ENCODE measurements at places on chromosomes 1 and 21.

GRCh38 chr1:9233241-9233941 is 1.2 kb upstream of the H6PD start:
- DNase-seq = no peak

DNA sequence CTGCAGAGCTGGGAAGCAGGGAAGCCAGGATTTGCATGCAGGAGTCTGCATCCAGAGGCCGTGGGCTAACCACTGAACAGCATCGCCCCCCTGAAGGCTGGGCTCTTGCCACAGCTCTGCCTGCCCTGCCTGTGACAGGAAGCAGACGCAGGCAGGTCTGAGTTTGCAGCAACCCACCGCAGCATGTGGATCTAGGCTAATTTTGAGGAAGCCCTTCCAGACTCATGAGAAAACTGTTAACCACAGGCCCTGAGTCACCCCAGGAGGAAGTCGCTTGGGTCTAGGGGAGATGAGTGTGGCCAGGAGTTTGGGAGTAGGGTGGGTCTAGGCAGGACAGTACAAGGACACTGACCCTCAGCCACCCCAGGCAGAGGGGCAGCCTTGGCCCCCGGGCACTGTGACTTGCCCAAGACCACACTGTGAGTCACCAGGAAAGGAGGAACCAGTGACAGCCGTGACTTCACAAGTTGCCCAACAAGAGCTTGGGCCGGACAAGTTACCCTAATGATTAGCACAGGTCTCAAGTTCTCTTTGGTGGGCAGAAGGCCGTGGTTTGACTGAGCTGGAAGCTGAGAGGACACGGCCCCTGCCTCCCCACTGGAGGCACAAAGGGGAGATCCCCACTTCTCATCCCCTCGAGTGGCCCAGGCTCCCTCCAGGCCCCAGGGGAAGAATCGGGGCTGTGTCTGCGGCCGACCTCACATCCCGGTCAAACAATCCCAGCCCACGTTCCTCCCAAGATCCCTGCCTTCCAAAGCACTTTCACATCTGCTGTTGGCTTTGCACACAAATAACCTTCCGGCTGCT is 826 bp downstream of the LAPTM5 start:
- DNase-seq = peak; percentile 70

DNA sequence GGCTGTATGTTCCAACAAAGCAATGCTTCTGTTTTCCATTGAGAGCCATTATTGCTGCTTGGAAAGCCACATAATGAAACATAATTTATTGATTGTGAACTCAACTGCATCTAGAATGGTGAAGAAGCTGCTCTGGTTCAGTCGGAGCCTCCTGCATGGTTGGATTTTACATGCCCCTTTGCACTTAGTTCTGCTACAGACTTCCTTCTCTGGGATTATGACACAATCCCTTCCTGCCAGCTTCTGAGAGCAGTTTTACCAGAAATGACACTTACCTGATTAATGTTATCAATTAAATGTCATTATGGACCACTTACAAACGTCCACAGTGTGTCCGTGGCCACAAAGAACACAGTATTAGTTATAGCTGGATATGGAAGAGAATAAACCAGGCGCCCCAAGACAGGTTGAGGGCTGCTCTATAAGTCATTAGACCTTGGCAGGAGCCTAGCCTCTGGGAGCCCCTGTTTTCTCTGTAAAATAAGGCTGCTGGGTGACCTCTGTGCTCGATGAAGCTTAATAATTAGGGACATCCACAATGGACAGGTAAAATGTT is 7.0 kb upstream of the CD58 start:
- no peak for DNase-seq

DNA sequence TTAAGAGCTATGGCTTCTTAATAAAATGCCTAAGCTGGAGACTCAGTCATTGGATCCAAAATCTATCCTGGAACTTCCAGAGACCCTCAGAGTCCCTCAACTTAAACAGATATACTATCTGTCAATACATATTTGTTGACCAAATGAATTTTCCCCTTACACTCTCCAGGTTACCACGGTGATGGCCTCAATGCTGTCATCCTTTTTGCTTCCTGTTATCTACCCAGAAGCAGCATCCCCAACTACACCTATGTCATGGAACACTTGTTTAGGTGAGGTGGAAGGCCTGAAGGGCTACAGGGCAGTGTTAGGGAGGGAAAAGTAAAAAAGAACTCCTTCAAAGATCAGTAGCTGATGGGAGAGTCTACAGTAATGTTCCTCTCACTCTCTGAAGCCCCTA is 4.4 kb upstream of the C1orf56 start:
- no peak for DNase-seq

GRCh38 chr1:246608616-246609376 is 42.5 kb downstream of the CNST start:
- no peak for DNase-seq

DNA sequence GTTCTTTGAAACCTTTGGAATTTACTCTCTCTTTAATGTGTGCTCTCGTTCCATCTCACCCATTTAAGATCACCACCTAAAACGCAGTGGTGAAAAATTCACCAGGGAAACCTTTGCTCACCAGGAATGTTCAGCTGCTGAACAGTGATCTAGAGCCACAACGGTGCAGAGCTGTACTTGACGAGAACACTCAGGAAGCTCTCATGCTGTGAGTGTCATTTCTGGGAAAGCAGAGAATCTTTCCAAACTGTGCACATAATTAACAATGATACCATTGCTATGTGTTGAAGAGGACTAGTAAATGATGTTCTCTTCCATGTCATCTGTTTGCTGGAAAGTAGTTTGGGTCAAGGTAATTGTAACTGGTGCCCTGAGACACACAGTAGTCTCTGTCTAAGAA is 117.1 kb downstream of the ZZZ3 start:
- no peak for DNase-seq

DNA sequence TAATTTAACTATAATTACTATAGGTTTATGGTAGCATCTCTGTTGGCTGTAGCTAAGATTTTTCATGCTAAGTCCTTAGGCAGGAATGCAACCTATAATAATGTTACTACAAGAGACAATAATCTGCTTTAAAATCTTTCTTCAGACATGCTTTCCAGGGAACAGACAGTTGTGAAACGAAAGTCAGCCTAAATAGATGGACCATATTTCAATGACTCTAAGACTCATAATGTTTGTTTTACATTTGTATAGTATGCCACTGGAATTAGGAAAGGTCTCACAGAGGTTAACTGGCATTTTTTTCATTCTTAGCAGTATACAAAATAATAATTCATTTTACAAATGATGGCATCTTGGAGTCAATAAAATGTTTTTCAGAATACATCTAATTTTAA is 8.1 kb downstream of the RERE start:
- DNase-seq = no peak

DNA sequence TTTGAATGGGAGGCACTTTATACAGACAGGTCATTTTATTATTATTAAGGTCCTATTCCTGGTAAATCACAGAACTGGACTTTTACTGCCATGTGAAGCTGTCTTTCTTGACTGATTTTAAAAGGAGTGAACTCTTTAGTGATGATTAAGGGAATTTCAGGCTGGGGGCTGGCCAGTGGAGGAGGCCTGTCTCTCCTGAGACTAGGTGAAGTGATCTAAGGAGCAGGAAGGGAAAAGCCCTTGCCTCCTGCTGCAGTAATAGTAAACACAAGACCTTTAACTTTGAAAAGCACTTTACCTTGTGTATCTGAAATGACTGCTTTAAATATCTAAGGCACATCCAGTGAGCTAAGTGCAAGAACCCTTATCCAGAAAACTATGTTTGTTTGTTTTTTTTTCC is 118.0 kb upstream of the SPAG17 start:
- no peak for DNase-seq

GRCh38 chr1:168980656-168981055 is 125.8 kb upstream of the ATP1B1 start:
- DNase-seq = no peak

DNA sequence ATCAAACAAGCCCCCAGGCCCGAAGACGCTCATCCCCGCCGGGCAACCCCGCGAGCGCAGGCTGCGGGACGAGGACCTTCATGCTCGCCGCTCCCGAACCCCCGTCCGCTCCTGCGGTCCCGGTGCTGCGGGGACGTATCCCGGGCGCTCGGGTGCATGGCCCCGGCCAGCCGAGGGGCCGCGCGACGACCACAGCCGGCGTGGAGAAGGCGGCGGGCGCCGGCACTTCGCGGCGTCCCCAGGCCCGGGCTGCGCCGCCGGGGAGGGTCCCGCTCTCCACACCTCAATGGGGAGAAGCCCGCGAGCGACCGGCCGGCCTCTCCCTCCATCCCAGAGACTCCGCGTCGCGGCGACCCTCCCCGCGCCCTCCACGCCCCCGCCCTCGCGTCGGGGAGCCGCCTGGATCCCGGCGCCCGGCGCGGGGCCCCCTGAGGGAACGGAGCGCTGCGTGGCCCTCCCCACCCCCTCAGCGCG is 401 bp downstream of the ERRFI1 start:
- no peak for DNase-seq

- no peak for DNase-seq
These were observed 64.8 kb downstream of the ALPL start for GRCh38 chr1:21573971-21574465.

DNA sequence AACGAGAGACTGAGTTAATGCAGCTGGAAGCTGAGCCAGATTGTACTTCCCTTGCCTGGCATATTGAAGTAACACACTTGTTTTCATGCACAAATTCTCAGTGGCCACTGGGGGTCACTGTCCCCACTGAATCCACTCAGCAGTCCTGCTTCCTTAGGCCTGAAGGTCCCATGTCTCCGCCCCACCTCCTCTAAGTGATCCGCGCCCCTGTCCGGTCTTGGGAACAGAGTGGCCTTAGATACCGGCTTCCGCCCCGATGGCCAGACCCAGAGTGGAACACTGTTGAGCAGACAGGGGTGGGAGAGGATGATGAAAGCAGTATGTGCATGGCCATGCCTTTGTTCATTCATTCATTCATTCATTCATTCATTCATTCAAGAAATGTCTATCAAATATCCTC is 34.8 kb downstream of the CHAF1B start:
- no peak for DNase-seq

DNA sequence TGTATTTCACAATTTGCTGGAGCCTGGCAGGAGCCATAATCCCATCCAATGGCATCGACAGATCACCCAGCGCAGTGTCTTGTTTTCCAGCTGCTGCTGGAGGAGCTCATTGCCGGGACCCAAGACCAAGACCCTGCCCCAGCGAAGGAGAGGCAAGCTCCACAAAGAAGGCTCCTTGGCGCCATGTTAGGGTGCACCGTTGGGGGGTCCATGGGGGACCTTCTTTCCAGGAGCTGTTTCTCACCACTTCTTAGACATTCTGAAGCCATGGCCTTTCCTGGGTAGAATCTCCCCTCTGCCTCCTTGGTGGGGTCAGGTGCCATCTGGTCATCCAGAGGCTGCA is 31.1 kb downstream of the AJAP1 start:
- no peak for DNase-seq

GRCh38 chr21:28828981-28829380 is 163.7 kb downstream of the LTN1 start:
- DNase-seq = no peak

- DNase-seq = no peak
These were observed 111.5 kb downstream of the PDE9A start for GRCh38 chr21:42764883-42765282.

- no peak for DNase-seq
These were observed 3.0 kb downstream of the FNDC5 start for GRCh38 chr1:32867671-32868070.

- DNase-seq = peak; percentile 25
These were observed 2.0 kb downstream of the HES3 start for GRCh38 chr1:6245869-6246496.

GRCh38 chr1:5685446-5686040 is 306.7 kb downstream of the NPHP4 start:
- DNase-seq = no peak

DNA sequence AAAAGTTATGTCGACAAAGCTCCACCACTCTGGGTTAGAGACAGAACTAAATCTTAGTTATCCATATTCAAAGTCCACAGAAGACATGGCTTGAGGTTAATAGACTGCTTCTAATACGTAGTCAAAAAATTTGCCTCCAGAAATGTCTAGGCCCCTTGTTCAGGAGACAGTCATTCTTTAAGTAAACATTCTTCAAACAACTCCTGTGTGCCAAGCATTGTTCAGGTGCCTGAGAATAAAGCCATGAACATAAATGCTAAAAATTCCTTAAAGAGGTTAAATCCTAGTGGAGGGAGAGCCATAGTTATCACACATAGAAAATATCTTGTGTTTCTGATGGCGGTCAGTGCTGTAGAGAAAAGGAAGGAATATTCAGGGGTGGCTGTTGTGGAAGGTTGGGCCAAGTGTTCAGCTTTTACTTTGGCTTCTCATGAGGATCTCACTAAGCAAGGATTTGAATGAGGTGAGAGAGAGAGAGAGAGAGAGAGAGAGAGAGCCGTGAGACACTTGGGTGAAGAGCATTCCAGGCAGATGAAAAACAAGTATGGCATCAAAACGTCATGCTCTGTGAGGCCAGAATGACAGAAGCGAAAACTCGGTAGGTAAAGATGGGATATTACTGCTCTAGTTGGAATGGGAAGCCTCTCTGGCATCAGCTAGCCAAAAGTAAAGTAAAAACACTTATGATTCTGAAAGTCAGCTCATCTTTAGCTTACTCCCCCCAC is 187.1 kb downstream of the GREM2 start:
- no peak for DNase-seq

GRCh38 chr1:246703581-246703980 is 20.6 kb upstream of the SCCPDH start:
- no peak for DNase-seq
